ENCODE measurements at places on chromosomes 7 and 10.

DNA sequence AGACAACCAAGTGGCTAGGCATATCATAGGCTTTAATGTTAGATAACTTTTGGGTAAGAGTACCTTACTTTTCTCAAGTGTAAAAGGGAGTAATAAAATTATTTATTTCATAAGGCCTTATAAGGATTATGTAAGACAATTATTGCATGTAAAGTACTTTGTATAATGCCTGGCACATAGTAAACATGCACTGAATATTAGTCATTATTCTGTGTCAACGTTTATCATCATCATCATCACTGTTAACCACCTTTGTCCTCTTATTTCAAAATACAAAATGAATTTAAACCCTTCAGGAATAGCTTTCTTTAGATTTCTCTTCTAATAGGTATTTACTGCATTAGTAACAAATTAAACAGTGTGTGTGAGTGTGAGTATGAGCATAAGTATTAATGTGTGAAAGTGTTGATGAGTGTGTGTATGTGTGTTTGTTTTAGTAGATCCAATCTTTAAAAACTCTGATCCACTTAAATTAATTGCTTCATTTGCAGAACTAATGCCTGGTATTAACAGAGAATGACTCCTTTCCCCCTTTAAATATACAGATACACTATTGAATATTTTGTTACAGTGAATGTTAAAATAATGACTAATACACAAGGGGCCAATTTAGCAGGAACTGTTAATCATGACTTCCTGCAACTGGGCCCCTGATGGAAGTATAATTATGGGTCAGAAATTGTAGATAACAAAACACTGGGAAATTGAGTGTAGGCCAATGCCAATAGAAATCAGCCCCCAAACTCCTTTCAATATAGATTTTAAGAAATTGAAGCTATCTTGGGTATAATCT lies 213.3 kb upstream of the FZD8 start:
- DNase-seq, result no peak

DNA sequence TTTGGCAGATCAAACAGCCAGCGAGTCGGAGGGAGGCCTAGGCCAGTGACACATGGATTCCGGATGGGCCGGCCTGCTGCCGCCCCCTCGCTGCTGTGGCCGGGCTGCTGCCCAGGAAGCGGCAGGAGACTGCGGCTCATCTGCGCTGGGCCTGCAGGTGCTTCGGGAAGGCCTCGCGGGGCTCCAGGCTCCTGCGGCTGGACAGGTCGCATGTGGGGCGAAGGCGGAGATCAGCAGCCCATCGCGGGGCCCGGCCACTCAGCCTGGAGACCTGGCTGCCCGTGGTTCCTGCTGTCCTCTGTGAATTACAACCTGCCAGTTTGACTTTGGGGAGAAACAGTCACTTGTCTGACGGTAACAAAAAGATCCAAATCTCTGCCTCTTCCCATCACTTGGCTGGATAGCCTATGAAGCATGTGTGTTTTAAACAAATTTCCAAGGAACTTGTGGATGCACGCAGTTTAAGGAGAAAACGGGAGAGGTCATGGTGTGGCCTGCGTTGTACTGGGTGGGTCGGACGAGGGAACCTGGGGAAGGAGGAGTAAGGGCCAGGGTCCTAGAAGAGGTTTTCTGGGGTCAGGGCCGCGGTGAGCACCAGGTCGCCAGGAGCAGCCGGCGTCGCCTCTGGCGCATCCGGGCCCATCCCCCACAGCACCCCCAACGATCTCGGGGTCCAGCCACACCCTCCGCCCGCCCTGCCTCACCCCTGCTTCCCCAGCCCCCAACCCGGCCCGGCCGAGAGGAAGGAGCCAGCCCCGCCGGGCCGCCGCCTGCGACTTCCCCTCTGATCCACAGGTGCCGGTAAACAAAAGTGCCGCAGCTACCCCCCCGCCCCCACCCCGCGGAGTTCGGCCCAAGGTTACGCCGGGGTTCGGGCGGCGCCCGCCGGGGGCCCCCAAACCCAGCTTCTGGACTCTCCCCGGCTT lies 1.6 kb downstream of the SPOCK2 start:
- peak; percentile 51 for DNase-seq

- DNase-seq, result no peak
Measured at GRCh38 chr7:150431839-150432658, 18.4 kb upstream of the GIMAP8 start.

DNA sequence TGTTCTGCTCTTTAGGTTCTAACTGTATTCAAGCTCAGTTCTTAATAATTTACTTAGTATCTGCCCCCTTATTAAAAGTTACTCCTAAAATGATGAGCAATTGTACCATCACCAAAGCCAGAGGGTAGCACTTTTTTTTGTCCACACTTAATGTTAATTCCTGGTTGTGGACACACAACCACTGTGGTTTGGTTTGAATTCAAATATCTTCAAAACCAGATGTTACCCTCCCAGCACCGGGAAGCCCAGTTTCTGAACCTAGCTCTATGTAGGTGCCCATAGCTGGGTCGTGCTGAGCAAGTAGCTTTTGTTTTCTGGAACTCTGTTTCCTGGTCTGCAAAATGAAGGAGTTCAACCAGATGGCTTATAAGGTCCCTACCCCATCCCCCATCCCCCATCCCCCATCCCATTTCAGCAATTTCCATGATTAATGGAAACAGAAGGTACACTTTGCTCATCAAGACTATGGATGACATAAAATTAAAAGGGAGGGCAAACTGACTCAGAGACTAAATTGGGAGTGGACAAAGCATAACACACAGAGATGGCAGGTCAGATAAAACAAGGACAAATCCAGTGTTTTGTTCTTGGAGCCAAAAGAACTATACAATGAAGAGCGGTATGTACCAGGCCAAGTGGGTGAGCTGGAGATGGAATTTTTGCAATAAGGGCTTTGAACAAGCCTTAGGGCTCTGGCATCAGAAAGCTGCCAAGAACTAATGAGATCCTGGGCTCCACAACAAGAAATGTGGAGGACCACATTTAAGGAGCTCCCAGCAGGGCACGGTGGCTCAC lies 56.7 kb downstream of the DLG5 start:
- no peak for DNase-seq

DNA sequence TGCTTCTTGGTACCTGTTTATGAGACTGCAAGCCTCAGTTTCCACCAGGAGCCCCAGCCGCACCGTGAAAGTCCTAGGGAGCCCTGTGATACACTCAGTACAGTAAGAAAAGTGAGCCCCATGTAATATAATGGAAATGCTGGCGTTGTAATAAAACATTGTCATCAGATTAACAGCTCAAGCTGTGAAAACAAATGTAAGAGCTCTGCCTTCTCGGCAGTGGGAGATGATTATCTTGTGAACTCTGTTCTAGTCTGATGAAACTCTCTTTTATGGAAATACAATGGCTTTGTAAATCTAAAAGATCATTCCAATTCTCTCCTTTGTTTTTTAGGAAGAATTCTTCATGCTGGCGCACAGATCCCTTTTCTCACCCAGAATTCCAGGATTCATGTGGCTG lies 299.9 kb downstream of the ABCA13 start:
- no peak for DNase-seq

GRCh38 chr10:4652111-4653010 lies 173.6 kb upstream of the AKR1E2 start:
- no peak for DNase-seq

Data from frontal cortex (tissue), 4 donors.